ENCODE measurements at places on chromosomes 5 and 9.

DNA sequence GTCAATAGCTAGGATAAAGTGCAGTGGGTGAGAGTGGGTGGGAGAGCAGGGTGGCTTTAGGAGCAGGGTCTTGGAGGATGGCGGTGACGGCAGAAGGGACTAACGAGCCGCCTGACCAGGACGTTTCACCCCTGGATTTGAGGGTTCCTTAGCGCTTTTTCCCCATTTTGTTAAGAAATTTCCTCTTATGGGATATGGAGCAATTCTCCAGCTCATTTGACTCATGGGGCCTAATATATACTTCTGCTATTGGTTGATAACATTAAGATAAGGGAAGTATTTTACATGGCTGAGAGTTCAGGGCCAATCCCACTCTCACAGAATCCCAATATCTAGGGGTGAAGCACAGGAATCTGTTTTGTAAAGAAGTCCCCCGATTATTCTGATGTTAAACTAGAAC, 17.6 kb downstream of the CD180 start:
- no peak for DNase-seq

GRCh38 chr9:79705704-79706103, 133.9 kb downstream of the TLE4 start:
- no peak for DNase-seq

DNA sequence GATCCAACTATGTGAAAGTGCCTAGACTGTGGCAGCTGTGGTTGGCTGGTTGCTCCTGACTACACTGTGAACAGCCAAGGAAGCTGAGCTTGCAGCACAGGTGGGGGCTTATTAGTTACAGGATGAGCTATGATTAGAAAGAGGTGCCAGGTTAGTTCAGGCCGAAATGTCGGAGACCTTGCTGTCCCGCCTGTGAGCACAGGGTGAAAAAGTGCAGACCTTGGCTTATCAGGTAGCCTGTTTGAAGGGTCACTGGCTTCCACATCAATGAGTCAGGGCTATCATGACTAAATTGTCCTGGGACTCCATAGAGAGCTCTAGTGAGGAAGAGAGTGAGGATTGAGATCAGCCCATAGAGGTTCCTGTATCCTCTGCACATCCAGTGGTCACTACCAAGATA, 114.3 kb upstream of the PLPPR1 start:
- no peak for DNase-seq

DNA sequence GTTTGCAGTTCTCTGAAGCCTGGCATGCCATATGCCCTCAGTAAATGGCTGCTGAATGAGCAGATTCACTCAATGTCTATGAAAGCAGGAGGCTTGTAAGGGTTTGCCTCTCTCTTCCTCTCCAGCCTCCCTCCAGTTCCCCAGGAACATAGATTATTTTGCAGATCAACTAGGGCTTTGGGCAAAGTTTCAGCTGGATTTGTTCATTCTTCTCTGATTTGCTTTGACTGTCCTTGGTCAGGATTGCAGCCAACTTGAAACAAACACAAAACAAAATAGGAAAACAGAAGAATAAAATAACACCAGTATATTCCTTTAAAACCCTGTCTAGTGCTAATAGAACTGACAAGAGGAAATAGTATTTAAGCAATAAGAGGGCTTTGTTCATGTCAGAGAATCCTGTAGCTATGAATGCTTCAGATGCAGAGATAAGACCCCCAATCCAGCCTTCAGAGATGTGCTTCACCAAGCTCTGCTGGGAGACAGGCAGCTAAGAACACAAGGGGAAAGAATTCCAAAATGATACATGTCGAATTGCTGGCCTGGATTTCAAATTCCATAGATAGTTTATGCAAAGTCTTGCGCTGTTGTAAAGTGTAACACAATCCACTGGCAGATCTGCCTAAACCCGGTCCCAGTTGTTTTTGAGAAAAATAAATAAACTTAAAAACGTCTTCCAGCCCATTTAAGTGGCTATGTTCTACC, 174.3 kb downstream of the PAPPA start:
- DNase-seq, result no peak

DNA sequence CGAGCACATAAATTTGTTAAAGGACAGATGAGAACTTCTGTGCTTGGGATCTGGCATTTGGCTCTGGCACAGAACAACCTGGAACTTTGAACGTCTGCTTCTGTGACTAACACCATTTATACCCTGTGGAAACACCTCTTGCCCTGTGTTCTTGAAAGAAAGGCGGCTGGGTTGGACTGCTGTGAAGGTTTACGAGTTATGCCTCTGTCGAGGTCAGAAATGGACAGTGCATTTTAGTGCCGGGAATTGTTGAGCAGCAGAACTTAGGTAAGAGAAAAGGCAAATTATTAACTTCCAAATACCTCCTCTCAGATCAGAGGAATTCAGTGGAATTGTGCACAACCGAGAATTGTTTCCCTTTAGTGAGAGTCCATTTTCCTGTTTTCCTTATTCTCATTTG, 14.1 kb upstream of the INIP start:
- no peak for DNase-seq

- no peak for DNase-seq
Observed at GRCh38 chr9:8653855-8654254, 854.3 kb upstream of the DMAC1 start.

DNA sequence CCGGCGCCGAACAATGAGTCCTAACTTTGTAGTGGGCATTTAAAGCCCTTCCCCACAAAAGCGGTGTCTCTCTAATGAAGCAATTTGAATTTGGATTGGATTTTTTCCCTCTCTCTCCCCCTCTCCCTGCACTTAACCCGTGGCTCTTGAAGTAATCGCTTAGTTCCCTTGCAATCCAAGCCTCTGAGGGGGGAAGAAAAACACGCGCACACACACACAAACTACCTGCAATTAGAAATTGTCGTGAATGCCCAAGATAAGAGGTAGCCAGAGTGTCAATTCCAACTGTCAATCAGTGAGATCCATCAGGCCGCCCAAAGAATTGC, 1.2 kb downstream of the LHX6 start:
- DNase-seq, result no peak

- no peak for DNase-seq
Observed at GRCh38 chr9:98522487-98522886, 186.2 kb downstream of the GABBR2 start.

DNA sequence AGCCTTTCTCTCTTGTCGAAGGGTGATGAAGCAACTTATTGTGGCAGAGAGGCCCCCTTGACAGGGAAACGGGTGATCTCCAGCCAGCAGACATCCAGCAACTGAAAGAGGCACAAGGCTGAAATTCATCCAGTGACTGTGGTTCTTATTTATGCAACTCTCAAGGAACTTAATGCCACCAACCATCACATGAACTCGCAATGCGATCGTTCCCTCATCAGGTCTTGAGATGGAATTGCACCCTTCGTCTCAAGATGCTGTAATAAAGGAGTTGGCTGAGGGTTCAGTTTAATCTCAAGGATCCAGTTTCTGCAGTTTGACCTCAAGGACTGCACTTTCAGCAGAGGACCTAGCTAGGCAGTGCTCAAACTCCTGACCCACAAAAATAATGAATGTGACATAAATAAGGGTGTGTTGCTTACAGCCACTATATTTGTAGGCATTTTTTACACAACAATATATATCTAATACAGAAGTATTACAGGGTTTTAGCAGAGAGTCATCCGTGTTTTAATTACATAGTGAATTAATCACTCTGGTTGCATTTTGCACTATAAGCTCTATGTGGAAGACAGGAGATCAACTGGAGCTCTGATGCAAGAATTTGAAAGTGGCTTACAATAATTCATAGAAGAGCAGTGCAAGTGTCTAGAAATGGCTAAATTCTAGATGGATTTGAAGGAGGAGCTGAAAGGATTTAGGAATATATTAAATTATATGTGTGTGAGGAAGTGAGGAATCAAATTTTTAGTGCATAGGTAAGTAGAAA, 957.8 kb upstream of the CTNND2 start:
- DNase-seq, result no peak

DNA sequence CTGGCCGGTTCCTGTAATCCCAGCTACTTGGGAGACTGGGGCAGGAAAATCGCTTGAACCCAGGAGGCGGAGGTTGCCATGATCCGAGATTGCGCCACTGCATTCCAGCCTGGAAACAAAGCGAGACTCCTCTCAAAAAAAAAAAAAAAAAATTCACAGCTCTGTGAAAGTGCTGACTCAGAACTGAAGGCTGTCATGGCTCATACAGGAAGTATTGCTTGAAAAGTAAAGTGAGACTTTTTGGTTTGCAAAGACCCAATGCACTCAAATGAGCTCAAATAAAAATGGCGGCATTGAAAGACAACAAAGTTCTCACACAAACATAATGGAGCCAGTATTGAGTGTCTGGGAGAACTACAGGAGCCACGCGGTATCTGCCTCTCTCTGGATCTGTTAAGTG, 202.1 kb downstream of the FBXL7 start:
- DNase-seq, result no peak

DNA sequence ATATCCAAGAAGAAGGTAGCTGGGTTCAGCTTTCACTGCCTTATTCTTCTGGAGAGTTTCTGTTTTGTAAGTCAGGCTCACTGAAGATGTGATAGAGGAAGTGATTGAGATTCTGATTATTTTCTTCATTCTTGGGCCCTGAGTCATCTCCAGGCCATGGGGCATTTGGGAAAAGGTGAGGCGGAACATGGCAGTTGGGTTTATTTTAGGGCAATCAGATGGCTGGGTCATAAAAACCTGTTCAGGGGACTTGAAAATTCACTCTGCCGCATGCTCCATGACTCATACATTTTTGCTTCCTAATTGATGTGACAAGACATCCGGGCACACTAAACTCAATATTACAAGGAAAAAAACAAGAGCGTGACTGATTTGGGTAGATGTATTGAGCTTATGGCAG, 265.7 kb upstream of the KLF4 start:
- no peak for DNase-seq

- no peak for DNase-seq
Observed at GRCh38 chr5:77937015-77937908, 161.1 kb upstream of the TBCA start.

DNA sequence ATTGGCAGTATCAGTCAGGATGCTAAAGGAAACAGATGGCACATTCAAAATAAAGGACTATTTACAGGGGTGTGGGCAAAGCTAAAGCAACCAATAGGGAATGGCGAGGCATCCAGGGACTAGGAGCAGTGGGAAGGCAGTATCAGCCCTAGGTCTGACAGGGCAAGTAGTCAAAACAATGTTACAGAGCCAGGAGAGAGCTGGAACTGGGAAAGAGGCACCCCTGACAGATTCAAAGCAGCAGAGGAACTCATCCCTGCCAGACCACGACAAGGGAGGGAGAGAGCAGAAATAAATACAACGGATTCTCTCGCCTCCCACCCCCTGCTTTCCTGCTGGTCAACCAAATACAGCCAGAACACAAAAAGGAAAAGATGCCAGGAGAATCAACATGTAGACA, 371.5 kb downstream of the NR2F1-AS1 start:
- no peak for DNase-seq

GRCh38 chr5:96881511-96882115, 5.3 kb downstream of the ERAP2 start:
- DNase-seq, result no peak

- DNase-seq, result no peak
Observed at GRCh38 chr9:98099898-98100297, 19.1 kb downstream of the TRIM14 start.

DNA sequence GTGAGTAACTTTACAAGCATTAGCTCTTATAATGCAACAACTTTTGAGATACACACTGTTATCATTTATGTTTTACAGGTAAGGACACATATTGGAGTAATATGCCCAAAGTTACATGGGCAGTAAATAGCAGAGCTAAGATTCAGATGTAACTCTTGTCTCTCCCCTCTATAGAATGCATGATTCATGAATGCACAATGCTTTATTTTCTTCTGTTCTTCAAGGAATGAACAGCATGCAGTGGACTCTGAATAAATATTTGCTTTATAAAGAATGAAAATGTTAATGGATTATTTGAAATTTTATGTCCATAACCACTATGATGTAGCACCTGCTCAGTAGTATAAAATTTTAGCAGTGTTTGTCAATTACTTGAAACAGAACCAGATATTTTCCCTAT, 629.5 kb downstream of the KCTD16 start:
- DNase-seq, result no peak

DNA sequence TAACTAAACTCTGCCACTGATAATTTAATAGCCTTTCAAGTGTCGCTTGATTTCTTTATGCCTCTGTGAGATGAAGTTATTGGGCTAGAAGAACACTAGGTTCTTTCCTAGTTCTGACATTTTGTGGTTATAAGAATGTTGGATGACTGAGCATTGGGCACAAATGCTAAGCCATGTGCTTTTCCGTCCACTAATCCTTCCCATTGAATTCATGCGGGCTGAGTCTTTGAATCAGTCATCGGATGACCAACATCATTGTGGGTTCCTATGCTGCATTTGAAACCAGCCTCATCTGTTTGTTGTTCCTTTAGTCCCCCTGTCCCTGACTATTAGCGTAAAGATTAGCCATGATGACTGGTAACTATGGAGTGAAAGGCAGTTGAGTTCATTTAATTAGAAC, 58.5 kb downstream of the ALDH1A1 start:
- DNase-seq, result no peak

GRCh38 chr5:147805030-147805454, 22.5 kb upstream of the JAKMIP2 start:
- no peak for DNase-seq

DNA sequence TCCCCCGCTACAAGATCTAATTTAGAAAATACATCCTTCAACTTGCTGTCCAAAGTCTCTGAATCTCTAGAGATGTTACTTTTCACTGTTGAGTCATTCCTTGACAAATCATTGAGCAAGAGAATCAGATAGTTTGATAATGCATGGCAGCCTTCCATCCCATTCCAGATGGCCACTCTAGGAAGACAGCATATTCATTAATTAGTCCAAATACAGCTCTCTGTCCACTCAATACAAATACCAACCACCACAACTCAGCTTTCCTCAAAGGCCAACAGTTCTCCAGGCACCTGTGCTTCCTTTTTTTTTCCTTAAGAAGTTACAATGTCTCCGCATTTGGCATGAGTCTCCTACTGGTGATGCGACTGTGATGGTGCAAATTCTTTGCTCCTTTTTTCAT, 72.3 kb downstream of the DROSHA start:
- no peak for DNase-seq

DNA sequence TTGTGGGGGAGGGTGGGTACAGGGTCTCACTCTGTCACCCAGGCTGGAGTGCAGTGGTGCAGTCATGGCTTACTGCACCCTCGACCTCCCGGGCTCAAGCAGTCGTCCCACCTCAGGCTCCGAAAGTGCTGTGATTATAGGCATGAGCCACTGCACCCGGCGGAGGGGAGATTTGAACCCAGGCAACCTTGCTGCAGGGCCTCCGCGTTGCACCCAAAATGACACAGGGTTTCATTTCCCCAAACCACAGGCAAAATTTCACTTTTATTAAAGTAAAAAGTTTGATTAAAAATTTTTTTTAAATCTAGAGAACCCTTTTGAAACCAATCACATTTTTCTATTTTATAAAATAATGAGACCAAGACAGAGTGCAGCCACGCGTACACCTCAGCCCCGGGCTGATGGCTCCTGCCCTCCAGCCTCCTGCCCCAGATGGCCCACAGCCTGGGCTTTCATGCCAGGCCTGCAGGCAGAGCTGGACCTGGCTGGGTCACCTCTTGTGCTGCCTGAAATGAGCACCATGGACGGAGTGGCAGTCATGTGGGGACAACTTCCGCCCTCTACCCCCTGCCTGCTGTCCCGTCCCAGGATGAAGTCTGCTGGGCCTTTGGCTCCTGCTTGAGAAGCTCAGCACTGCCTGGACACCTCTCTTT, 30.5 kb downstream of the USP20 start:
- no peak for DNase-seq

GRCh38 chr5:175001876-175002645, 277.7 kb downstream of the MSX2 start:
- DNase-seq, result no peak

All from right hindlimb (tissue), 1 donor.